ENCODE measurements at places on chromosomes 1 and 21.

- no peak for DNase-seq
Observed at GRCh38 chr1:219085082-219085481, 88.6 kb upstream of the LYPLAL1 start.

GRCh38 chr1:224770336-224770693 lies 154.2 kb downstream of the CNIH3 start:
- no peak for DNase-seq

GRCh38 chr1:43604192-43604591 lies 45.8 kb upstream of the KDM4A start:
- DNase-seq: no peak

- no peak for DNase-seq
Observed at GRCh38 chr1:52365071-52365745, 797 bp downstream of the CC2D1B start.

- no peak for DNase-seq
Observed at GRCh38 chr1:25700626-25701025, 84.0 kb downstream of the MAN1C1 start.

DNA sequence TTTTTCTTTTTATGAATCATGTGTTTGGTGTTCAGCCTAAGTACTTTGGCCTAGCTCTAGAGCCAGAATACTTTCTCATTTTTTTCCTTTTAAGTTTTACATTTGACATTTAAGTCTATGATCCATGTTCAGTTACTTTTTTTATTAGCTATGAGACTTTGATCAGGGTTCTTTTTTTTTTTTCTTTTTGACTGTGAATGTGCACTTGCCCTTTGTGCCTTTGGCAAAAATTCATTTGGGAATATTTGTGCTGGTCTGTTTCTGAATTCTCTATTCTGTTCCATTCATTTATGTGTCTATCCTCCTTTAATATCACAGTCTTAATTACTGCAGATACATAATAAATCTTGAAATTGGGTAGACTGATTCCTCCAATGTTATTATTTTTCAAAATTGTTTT lies 93.8 kb downstream of the MAP3K21 start:
- no peak for DNase-seq

- DNase-seq: no peak
Observed at GRCh38 chr1:79204779-79205479, 198.4 kb upstream of the ADGRL4 start.

- no peak for DNase-seq
Observed at GRCh38 chr21:42777757-42778344, 101.5 kb downstream of the WDR4 start.

- DNase-seq: no peak
Observed at GRCh38 chr1:20255666-20256065, 35.0 kb upstream of the VWA5B1 start.

GRCh38 chr1:225514671-225515081 lies 86.8 kb upstream of the LBR start:
- DNase-seq: no peak

DNA sequence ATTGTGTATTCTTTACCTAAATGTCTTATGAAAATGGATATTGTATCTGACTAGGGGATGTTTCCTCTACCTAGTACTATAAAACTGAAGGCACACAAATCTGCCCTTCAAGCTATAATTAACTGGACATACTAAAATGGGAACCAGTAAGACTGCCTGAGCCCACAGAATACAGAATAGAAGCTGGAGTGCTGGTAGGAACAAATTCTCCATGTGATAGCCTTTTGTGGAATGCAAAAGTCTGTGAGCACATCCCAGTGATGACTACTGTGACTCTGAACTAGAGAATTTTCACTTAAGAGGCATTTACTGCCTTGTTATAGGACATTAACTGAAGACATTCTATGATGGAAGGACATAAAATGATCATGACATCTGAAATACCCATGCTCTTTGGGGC lies 30.3 kb downstream of the KIFAP3 start:
- no peak for DNase-seq

GRCh38 chr1:111841189-111841588 lies 85.5 kb downstream of the DDX20 start:
- DNase-seq: no peak

- no peak for DNase-seq
Observed at GRCh38 chr1:94048413-94049164, 72.4 kb downstream of the ABCA4 start.

DNA sequence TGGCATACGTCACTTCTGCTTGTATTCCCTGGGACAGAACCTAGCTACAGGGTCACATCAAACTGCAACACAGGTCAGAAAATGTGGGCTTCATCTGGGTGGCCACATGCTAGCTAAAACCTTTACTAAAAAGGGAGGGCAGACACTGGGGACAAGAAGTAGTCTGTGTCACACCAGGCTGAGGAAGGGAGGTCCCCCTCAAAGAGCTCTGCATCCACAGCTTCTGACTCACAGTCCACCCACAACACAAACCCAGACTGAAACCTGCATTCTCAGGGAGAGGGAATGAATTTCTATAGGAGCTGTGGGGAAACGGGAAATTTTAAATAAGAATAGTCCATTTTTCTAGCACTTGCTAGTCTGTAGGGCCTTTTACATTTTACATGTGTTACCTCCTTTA lies 16.2 kb downstream of the OLIG2 start:
- DNase-seq: no peak

GRCh38 chr1:11320153-11320936 lies 47.3 kb downstream of the UBIAD1 start:
- DNase-seq: no peak

DNA sequence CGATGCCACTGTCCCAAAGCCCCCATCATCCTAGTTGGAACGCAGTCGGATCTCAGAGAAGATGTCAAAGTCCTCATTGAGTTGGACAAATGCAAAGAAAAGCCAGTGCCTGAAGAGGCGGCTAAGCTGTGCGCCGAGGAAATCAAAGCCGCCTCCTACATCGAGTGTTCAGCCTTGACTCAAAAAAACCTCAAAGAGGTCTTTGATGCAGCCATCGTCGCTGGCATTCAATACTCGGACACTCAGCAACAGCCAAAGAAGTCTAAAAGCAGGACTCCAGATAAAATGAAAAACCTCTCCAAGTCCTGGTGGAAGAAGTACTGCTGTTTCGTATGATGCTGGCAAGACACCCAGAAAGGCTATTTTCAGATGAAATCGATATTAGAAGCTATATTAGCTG lies 8.1 kb downstream of the RHOU start:
- DNase-seq: no peak

DNA sequence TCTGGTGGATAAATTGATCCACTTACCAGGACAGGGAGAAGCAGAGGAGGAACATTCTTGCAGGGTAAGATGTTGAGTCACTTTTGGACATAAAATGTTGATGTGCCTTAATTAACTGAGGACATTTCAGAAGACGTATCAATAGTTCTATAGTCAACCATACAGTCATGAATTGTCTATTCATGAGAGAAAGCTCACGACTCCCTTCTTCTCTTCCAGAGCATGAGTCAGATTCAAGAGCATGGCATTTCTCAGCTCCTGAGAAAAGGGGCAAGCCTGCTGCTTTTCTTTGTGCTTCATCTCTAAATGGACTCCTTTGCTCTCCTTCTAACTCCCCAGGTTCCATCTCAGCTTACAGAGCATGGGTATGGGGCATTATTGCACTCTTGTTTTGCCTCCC lies 55.7 kb downstream of the ADGRL4 start:
- no peak for DNase-seq

- no peak for DNase-seq
Observed at GRCh38 chr21:38039369-38039768, 123.1 kb upstream of the KCNJ6 start.

- no peak for DNase-seq
Observed at GRCh38 chr1:88398338-88398737, 285.7 kb upstream of the PKN2 start.

- no peak for DNase-seq
Observed at GRCh38 chr1:92551916-92552315, 65.2 kb upstream of the GFI1 start.

GRCh38 chr1:170721621-170722020 lies 57.7 kb downstream of the PRRX1 start:
- DNase-seq: no peak

DNA sequence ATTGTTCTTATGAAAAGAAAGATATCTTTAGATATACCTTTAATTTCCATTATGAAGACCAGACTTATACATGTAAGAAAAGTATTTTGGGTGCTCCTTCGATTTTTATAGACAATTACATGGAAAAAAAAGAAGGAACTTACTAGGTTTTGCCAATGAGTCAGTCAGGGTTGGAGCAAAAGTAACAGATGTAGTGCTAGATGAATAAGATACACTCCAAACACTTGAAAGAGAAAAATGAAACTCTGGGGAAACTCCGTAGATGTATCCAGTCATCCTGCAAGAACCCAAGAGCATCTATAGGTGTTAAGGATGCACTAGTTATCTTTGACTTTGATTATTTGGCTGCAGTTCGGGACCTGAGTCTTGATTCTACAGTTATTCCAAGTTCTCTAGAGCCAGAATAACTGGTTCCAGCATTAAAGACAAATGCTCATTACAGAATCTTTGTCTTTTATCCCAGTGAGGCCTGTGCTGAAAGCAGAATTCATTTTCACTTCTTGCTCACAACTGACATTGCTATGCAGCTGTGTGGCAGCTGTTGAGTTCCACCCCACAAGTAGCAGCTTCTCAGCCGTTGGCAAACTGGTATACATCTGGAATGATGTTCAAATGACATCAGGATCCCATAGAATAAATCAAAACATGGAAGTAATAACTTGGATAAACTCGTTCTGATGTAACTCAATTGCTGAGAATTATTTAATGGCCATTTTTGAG lies 326.1 kb downstream of the ASTN1 start:
- DNase-seq: no peak

GRCh38 chr1:227951624-227952373 lies 4.1 kb upstream of the WNT9A start:
- DNase-seq: no peak

- no peak for DNase-seq
Observed at GRCh38 chr1:177977141-177977540, 7.3 kb upstream of the SEC16B start.

- no peak for DNase-seq
Observed at GRCh38 chr1:30636621-30637020, 86.8 kb downstream of the MATN1 start.

DNA sequence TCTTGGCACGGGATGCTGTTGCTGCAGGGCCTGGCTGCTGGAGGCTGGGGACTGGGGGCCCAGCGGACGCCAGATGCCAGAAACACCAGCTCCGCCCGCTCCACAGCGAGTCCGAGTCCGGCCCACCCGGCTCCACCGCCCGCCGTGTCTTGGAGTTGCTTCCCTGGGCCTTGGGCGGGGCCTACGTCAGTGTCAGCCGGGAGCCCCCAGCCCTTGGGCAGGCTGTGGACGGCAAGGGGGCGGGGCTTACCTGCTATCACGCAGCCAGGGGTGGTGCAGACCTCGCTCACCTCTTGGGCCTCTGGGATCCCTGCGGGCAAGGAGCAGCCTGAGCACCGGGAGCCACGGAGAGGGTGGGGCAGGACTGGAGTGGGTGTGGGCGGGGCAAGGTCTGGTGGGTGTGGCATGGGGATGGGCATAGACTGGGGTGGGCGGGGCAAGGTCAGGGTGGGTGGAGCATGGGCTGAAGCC lies 21.8 kb downstream of the MMEL1 start:
- no peak for DNase-seq

DNA sequence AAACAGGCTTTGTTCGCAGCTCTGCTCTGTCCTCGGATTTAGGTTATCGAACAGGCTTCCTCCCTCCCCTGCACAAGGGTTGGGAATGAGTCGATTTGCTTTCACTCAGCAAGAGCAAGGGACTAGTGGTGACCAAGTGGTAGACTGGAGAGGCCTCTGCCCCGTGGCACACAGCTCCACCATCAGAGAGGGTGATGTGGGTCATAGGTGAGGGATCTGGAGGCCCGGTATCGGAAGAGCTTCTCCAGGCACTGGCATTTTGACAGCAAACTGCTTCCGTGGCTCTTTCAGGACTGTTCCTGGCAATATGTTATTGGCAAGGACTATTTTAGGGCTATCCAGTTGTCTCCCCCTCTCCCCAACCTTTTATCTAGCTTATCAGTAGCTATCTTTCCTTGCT lies 3.1 kb upstream of the ELF3 start:
- no peak for DNase-seq

DNA sequence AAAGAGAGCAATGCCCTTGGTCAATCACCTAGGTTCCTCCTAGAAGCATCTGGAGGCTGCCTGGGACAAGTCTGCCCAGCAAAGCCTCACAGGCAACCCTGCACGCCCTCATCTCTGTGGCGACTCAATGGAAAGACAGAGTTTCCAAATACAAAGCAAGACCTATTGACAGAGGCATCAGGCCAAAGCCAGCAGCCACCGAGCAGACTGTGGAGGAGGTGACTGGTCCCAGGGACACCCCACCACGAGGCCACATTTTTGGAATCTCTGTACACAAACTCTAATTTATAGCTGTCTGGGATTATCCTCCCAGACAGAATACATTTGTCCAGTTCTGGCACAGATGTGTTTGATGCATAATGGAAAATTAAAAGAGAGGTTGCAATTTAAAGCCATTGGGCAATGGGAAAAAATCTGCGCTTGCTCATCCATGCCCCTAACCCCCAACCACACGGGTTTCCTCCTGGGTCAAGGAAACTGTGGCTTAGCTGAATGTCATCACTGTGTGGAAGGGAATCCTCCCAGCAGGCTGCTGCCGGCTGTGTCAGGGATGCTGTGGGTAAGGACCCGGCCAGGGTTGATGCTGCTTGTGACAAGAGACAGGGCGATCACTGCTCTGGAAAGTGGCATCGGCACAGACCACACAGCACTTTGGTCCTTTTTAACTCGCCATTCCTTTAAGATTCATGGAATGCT lies 14.3 kb downstream of the TSPAN2 start:
- DNase-seq: no peak

DNA sequence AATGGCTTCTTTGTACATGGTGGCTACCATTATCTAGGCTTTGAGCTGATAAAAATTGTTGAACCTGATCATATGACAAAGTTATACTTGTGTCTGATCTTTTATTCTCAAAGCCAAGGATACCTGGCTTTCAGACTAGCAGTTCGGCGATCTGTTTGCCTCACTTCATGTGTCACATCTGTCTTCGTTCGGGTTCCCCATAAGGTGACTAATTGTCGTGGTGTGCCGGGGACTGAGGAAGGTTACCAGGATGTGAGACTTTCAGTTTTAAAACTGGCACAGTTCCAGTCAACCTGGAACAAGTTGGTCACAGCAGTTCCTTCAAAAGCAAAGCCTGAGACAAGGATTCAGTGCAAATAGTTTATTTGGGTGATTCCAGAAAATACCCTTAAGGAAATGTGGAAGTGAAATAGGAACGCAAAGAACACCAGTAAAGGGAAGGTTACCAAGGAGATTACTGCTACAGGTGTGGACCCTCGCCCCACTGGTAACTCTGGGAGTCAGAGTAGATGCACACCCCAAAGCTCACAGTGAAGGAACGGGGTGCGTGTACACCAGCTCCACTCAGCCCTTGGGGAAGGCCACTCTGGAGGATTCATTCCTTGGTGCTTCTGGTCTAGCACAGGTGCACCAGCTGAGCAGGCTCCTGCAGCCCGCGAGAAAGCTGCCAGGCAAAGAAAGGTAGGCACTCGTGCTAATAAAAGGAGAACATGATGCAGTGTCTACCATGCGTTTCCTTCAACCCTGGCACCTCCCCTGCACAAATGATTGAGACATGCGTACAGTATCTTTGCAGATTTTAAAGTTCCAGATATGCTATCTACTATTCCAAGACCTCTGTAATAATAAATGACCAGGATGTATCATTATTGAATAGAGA lies 69.0 kb downstream of the VWA5B1 start:
- no peak for DNase-seq

Measured in NCI-H2081 treated with DMSO at 0.1 percent for 48 hours (cell line).